ENCODE measurements at places on chromosomes 1 and 21.
A peak's percentile ranks its signal among the peaks of the same experiment; 100 is the strongest.

DNA sequence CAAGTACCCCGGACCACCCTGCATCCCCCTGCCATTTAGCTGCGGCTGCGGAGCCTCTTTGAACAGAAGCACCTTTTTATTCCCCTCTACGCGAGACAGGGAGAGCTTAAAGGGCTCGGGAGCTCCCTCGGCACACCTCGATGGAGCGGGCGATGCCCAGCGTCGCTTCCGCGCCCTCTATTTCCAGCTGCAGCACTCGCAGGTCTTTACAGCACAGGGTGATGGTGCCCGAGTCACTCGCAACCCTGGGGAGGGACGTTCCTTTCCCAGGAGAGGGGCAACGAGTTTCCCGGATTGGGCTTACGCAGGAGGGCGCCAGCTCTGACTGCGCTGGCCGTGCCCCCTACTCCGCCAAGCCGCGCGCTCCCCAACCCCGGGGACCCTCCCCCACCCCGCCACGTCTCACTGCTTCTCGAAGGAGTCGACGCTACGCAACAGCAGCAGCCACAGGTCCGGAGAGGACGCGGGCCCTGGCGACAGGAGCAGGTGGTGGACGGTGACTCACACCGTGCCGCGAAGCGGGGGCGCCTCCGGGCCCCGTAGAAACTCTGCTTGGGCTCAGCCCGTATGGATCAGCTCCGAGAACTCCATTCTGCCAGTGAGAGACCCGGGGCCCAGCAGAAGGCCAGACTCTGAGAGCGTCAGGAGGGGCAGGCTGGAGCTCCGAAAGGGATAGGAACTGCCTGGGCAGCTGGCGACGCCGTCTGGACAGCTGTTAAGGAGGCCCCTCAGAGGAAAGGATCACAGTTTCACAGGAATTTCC lies 5.8 kb upstream of the FAM167B start:
- peak; percentile 49 for DNase-seq

GRCh38 chr1:111848852-111849545 lies 93.3 kb downstream of the DDX20 start:
- DNase-seq: no peak

- DNase-seq: no peak
Measured at GRCh38 chr1:190144650-190145049, 333.0 kb downstream of the BRINP3 start.

DNA sequence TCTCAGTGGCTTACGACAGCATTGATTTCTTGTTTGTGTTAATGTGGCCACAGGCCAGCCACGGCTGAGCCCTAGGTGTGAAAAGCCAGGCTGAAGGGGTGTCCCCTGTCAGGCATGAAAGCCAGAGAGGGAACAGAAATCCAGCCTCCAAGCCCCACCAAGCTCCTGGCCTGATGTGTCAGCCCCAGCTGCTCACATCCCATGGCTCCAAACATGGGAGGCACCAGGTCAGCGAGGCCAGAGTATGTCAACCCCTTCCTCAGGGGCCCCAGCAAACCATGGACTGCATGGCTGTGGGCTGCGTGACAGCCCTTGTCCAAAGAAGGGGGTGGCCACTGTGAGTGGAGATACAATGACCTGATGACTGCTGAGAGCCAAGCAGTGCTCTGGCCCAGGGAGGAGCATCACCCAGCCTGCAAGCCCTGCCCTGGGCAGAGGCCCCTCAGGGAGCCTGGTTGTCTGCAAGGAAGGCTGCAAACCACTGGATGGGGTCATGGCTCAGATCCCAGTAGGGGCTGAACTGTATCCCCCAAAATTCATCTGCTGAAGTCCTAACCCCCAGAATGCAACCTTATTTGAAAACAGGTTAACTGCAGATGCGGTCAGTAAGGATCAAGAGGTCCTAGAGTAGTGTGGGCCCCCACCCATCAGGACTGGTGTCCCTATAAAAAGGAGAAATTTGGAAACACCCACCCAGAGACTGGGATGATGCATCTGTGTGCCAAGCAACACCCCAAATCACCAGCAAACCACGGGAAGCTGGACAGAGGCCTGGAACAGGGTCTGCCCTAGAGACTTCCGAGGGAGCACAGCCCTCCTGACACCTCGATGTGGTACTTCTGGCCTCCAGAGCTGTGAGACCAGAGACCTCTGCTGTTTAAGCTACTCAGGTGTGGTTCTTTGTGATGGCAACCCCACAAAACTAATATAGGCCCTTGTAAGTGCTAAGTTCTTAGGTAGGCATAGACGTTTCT lies 3.3 kb upstream of the MX2 start:
- DNase-seq: no peak

DNA sequence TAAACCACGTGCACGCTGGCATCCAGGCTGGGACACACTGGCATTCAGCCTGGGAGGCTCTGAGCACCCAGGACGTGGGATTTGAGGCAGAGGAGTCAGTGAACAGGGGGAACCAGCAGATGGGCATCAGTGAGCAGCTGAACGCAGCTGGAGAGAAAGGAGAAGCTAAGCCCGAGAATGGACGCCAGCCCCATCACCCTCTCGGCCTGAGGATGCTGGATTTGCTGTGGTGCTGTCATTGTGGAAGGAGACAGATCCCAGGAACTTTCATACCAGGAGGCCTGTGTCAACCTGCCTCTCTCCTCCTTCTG lies 132.8 kb downstream of the PGBD5 start:
- DNase-seq: no peak
